ENCODE measurements at places on chromosomes 4 and X.

DNA sequence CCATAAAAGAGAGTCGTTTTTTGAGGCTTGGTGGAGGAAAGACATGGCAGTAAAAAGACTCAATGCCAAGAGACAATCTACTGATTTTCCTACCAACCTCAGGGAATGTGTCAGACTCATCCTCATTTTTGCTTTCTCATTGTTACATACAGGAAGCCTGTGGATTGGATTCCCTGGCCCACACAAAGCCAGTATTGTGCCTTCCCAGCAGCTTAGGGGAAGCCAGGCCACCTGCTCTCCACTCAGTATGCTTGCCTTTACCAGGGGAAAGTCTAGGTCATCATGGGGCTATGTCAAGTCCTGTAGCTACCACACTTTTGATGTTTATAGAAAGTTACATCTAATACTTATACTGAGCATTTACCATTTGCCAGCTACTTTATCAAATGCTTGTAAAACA lies 11.0 kb downstream of the BMX start:
- DNase-seq = no peak

DNA sequence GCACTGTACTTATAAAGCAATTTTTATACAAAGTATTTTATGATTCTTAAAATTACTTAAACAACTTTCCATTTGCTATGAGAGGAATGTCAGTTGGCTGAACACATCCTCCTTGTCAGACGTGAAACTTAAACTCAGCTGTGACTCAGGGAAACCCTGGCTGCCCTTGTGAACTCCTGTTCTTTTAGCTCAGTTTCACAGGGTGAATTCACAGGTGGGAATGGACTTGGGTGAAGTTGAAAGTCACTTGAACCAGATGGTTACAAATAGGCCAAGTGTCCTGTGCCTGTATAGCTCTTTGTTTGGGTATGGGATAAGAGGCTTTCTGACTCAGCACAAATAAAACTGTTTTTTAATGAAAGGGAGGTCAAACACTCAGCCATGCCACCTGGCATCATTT lies 67.4 kb upstream of the FAM47B start:
- DNase-seq = no peak

- no peak for DNase-seq
These were observed 52.1 kb upstream of the PCDH10 start for GRCh38 chr4:133096972-133097371.

DNA sequence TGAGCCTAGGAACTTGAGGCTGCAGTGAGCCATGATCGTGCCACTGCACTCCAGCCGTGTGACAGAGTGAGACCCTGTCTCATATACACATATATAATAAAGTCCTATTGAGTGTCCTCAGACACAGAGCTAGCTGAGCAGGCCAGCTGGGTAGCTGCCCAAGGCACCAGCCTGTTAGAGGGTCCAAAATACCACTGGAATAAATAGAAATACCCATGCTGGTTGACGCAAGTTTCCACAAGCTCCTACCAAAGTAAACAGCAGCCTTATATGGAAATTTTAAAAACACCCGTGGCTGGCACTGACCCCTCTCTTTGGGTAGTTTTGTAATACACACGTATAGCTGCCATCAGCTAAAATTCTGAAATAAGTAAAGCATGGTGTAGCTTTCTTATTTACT lies 348.6 kb downstream of the BCOR start:
- DNase-seq = no peak

DNA sequence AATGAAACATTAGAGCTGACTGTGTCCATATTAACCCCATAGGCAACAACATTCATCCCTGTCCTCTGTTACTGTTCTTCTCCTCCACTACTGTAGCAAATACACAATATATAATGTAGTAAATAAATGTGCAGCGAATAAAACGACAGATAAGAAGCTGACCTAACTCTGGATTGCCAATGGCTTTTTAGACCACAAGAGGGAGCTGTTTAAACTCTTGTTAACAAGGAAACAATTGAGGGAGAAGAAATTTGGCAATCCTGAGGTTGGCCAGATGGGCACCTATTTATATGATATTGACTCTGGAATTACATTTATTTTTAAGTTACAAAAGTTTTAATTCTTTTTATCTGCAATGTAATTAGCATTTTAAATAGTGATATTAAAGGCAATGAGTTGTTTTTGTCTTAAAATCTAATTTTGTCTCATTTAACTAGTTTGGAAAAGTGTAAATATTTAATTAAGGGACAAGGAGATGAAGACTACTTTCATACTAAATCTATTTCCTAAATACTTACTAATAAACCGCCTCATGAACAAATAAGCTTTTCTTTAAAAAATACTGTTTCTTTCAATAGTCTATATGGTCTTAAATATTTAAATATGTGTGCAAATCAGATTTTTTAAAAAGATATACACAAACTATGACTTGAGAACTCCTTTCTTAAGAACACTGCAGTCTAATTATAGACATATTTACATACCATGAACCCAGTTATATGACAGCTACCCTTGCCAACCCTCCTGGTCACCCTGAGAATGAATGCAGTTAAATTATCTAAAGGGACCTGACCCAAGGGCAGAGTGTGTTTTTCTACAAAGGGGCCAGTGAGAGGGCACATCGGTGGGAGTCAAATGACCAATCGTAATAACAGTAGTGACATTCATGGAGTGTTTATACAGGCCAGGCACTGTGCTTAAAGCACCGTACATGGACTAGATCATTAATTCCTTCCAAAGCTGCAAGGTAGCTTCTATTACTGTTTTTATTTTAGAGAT lies 52.9 kb upstream of the HPF1 start:
- DNase-seq = peak; percentile 61

- no peak for DNase-seq
These were observed 337.4 kb downstream of the ARHGAP10 start for GRCh38 chr4:148069086-148069894.

DNA sequence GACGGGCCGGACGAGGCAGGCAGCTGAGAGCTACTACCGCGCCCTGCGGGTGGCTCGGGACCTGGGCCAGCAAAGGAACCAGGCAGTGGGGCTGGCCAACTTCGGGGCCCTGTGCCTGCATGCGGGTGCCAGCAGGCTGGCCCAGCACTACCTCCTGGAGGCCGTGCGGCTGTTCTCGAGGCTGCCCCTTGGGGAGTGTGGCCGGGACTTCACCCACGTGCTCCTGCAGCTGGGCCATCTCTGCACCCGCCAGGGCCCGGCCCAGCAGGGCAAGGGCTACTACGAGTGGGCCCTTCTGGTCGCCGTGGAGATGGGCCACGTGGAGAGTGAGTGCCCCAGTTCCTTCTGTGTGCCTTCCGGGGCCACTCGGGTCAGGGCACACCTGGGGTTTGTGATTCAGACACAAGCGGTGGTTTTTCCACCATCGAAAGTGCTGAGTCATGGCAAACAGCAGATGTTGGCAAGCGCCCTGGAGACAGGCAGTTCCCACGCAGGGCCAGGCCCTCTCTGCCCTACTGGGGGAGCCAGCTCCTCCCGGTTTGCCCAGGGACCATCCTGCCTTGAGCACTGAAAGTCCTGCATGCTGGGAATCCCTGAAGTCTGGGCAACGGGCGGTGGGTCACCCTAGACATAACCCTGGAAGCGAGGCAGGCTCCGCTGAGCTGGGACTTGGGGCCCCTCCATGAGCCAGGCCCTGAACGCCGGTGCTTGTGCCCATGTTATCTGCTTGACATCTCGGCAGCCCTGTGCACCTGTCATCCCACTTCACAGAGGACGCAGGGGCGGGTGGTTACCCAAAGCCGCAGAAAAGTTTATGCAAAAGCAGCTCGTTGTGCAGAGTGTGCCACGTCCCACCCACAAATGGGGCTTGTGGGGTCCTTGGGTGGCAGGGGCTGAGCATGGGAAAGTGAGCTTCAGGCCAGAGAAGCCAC lies 29.5 kb downstream of the SH3TC1 start:
- DNase-seq = no peak

GRCh38 chrX:53723381-53723780 lies 36.9 kb upstream of the HUWE1 start:
- DNase-seq = no peak

- DNase-seq = no peak
These were observed 25.2 kb downstream of the TIGD2 start for GRCh38 chr4:89136525-89136924.

DNA sequence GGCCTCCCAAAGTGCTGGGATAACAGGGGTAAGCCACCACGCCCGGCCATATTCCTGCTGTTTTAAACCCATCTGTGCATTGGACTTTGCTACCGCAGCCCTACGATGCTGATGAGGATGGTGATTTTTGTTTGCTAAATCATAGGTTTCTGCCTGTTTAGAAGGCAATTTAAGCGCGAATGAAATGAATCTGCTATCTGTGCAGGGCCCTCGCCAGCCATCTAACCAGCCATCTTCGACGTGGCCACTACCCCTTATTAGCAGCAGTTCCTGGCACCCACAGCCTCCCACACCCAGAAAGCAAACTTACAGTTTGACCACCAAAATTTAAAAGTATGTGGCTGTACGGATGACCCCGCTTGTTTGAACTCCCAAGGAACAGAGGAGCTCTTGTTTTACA lies 178.5 kb downstream of the SHOX start:
- no peak for DNase-seq

DNA sequence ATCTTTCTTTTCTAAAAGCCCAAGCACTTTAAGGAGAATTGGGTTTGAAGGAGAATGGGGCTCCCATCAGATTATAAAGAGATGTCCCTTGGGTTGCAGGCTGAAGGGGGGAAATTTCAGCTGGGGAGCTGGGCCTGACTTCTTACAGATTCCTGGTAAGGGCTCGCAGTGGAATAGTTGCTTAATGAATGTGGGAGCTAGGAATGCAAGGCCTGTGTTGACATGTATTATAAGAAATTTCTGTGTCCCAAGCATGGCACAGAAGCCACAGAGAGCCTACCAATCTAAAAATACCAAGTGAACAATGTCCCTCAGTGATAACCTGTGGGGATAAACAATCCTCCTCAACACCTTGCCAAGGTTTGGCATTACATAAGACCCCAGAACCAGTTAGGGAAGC lies 39.3 kb upstream of the WNK3 start:
- DNase-seq = no peak

DNA sequence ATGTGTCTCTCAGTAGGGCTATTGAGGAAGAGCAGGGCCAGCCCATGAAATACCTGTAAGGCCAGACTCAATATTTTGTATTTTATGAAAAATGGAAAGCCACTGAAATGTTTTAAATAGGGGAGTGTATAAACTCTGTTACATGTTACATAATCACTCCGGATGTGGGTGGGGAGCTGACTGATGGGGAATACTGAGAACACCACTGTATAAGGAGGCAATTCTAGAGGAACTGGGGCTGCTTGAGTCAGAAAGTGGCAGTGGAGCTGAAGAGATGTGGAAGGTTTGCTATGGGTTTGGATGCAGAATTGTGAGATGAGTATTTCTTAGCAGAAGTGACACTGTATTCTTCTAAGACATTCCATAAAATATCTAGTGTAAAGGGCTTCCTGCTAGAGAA lies 647.8 kb upstream of the LCORL start:
- DNase-seq = no peak

DNA sequence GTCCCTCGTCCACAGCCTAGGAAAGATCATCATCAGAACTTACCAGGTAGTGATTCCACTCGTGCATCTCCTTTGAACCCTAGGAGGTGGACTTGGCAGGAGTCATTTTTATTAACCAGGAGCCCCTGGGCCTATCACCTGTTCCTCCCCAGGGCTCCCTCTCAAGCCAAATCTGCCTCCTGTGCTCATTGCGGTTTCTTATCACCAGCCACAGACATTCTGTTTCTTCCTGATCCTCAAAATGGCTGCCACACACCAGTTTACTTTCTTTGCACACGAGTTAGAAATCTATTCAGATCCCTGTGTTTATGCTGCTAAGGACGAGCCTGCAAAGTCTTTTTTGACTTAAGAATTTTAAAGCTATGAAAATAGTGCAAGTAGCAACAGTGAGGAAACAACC lies 354.5 kb upstream of the BOD1L1 start:
- DNase-seq = peak; percentile 0

DNA sequence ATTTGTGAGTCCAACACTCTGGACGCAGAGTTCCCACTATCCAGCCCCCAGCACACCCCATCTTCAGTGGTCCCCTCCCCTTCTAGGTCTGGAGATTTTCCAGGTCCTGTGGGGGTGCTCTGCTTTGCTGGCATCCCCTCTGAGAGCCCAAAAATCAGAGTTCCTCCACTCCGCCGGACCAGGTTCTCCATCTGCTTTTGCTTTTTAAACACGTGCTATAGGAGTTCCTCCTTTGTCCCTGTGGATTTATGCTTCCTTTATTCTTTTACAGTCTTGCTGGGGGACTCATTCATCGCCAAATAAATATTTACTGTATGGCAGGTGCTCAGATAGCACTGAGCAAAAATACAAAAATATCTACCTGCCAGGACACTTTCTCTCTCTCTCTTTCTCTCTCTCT lies 324.7 kb downstream of the STK32B start:
- no peak for DNase-seq

DNA sequence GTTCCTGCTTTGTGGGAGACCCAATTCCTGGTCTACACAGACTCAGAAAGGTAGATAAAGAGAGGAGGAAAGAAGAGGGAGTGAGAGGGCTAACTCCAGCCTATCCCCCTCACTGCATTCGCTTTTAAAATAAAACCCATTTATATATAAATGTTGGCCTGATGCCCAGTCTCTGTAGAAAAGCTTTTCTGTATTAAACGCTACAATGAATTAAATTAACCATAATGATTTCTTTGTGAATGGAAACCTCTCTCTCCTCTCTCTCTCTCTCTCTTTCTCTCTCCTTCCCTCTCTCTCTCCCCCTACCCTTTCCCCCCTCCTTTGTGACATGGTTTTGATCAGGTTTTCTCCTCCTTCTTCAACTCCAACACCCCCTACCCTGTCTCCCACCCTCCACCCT lies 34.8 kb downstream of the PJA1 start:
- no peak for DNase-seq

DNA sequence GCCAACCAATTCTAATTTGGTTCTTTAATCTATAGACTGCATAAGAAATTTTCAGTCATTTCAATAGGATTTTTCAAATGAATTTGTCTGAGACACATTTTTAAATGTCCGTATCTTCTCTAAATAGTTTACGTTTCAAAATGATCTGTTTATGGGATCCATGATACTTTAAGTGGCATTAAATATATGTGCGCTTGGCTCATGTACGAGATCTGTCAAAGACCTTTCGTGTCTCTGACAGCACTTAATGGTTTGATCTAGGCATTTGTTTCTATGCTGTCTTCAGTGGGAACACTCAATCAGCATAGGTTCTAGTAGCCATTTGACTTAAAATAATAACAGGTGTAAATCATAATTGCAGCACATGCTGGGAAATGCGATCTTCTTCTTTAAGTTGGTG lies 731.0 kb downstream of the CENPC start:
- no peak for DNase-seq

All from AML-193 (cell line).